ENCODE measurements at places on chromosomes 6 and 20.

DNA sequence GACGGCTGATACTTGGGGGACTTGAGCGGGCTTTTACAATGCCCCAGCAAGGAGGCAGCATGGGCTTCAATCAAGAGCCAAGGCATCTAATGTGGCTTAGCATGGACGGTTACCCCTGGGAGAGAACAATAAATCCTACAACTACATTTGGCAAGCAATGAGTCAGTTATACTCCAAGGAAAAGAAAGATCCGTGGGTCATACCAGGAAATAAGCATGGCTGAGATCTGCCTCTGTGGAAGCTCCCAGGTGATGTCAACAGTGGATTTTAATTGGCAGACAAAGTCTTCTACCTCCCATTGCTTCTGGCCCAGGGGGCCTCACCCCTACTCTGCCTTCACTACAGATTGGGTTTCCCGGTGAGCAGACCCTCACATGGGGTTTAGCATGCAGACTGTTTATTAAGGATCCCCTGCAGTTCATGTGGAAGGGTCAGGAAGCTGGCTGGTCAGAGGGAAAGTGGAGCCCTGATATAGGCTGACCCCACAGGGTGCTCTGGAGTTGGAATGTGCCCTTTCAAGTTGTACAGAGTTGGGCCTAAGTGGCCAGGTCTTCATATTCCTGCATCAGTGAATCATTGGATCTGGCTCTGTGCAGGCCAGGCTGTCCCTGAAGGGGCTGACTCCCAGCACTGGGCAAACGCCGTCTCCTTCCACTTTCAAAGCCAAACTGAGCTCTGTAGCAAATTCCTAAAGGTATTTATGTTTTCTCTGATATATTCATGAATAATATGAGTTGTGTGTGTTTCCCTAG is 91.3 kb upstream of the GGTLC1 start:
- DNase-seq: no peak

- no peak for DNase-seq
These were observed 35.1 kb downstream of the PKIB start for GRCh38 chr6:122645256-122645655.

GRCh38 chr6:4401408-4402368 is 266.3 kb upstream of the ECI2 start:
- no peak for DNase-seq

DNA sequence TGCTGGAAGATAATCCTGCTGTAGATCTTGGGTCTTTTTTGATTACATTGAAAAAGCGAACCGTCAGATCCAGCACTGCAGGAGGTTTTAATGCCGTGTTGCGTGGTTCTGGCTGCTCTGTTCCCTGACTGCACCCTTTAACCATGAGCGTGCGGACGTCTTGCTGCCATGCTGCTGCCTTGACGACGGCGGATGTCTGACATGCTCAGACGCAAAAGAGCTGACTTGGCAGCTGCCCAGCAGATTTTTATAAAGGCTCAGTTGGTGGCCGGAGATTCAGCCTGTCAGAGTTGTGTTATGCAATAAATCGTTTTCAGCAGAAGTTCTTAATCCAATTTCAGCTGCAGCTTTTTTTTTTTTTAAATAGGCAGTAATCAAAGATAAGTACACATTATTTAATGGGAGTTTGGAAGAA is 119.4 kb downstream of the JARID2 start:
- no peak for DNase-seq

DNA sequence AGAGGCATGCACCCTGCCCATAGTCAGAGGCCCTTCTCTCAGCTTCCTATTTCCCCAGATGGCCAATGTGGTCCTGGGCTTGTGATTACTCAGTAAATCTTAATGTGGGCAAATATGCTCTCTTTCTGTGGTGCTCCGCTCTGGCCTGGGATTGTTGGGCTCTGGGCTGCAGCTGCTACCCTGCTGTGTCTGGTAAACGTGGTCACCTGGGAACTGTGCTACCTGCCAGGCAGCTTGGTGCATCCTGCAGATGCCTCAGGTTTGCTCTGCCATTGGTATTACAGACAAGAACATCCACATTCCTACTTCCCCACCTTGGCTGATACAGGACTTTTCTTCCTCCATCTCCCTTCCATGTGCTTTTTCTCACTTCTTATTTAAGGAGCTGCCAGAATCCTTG is 611.5 kb upstream of the IMPG1 start:
- no peak for DNase-seq

GRCh38 chr20:40765814-40766480 is 76.9 kb upstream of the MAFB start:
- DNase-seq: no peak

DNA sequence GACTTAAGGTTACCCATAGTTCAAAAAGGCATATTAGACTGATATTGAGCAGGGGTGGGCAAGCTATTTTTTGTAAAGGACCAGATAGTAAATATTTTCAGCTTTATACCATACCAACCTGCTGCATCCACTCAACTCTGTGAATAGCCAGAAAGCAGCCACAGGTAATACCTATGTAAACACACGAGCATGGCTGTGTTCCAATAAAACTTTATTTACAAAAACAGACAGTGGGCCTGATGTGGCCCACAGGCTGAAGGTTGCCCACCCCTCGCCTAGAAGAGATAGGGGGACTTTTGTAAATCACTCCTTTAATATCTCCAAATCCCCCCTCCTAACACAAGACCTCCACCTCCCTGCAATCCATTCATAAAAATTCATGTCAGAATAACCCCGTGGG is 64.4 kb downstream of the PSMG4 start:
- DNase-seq: no peak

DNA sequence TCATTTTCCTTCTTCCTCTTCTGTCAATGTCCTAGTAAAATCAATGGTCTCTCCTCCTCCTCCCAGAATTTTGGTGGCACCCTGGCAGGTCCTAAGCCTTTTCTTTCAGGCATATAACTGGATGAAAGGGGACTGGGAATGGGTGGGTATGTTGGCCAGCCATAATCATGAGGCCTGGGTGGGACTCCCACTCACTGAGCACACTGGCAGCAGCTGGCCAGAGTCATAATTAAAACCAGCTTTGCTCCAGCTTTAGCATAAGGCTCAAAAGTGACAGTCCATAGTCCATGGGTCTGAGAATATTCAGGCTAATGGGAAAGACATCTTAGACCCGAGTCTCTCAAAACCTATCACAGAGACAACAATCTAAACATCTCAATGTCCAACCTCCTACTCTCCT is 190.0 kb upstream of the BTBD3 start:
- DNase-seq: no peak

GRCh38 chr6:112027942-112028674 is 25.8 kb upstream of the CCN6 start:
- peak; percentile 15 for DNase-seq

DNA sequence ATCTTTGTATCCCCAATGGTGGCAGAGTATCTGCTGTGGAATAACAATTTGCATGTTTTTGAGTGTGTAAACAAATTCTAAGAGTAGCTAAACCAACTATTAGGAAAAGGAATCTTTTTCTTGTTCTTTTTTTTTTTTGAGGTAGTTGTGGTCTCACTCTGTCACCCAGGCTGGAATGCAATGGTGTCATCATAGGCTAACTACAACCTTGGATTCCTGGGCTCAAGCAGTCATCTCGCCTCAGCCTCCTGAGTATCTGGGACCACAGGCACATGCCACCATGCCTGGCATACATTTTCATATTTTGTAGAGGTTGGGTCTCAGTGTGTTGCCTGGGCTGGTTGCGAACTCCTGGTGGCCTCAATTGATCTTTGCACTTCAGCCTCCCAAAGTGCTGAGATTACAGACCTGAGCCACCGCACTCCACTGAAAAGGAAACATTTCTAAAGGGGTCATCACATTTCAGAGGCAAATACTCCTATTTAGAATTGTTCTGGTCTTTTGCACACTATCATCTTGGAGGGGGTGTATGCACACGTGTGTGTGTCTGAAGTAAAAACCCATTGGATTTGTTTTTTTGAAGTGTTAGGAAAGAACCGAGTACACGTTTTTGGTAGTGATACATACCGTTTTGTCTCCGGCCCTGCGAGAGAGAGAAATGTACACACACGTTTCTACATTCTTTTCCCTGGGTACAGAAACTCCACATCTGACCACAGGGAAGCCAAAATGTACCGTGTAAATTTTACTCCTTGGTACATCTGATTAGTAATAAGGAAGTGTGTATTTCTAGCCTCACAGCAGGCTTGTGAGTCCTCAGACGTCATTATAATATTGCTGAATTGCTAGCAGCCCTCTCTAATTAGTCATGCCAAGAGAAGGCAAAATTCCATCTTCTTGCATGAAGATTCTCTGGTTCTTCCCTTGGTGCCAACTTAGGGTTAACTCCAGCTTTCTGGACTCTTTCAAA is 183.6 kb downstream of the JARID2 start:
- DNase-seq: no peak

DNA sequence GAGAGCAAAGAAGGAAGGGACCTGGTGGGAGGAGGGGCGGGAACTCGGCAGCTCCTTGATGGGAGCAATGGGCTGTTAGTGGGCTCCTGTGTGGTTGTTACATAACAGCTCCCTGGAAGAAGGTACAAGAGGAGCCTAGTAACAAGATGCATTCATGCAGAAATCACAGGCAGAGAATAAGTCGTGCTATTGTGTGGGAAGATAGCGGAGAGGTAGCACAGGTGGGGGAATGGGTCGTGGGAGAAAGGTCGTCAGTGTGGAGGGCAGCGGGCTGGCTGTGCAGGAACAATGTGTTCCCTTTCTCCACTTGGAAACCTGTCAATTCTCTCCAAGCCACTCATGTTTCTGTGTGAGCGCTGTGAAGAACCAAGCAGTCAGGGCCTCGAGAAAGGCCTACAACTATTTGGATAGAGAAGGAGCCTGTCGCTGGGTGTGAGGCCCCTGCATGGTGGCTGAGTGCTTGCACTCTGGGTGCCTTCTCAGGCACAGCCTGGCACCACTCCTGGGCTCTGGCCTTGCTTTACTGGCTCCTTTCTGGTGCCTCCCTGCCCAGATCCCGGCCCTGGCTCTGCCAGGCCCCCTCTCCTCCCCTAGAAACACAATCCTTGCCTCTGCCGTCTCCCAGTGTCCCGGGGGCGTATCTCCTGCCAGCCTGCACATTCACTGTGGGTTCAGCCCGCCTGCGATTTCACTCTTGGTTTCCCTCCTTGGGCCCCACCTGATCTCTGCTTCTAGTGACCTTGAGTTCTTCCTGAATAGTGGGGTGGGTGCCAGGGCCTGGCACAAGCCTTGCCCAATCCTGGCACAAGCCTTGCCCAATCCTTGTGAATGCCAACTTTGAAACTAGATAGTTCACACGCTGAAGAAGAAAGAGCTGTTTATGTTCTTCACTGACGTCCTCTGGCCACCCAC is 7.4 kb upstream of the FGD2 start:
- DNase-seq: no peak

GRCh38 chr20:42100137-42100704 is 482.0 kb upstream of the CHD6 start:
- DNase-seq: no peak

- no peak for DNase-seq
These were observed 21.5 kb downstream of the CST5 start for GRCh38 chr20:23857962-23858595.

- DNase-seq: no peak
These were observed 189.0 kb downstream of the LRFN2 start for GRCh38 chr6:40398034-40398691.

- DNase-seq: no peak
These were observed 44.4 kb downstream of the DSTN start for GRCh38 chr20:17614176-17614811.

DNA sequence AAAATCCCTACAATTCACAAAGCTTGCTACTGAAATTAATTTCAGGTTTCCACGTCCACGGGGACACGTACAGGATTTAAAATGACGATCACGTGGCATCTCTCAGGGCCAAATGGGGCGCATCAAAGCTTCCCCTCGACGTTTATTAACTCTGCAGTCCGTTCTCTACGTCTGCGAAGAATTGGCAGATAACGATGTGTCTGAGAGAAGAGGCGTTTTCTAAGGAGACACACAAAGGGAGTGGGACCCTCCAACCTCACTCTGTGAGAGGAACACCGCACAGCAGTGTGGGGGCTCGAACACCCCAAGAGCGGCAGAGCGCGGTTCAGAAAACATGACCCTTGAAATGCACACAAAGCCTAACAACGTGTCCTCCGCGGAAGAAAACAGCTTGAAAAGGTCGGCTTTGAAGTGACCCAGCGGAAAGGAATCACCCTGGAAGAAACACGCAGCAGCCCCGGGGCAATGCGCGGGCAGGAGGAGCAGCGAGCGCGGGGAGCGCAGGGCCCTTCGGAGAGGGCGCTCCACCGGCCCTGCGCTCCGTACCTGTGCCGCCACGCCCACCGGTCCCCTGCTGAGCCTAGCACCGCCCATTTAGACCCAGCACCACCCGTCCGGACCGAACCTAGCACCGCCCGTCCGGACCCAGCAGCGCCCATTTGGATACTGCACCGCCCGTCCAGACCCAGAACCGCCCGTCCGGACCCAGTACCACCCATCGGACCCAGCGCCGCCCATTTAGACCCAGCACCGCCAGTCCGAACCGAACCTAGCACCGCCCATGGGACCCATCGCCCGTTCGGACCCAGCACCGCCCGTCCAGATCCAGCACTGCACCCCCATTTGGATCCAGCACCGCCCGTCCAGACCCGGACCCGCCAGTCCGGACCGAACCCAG is 1.1 kb upstream of the AFDN start:
- no peak for DNase-seq

- DNase-seq: no peak
These were observed 11.8 kb downstream of the TMEM14B start for GRCh38 chr6:10759312-10759839.

GRCh38 chr6:6900569-6901204 is 207.1 kb upstream of the RREB1 start:
- DNase-seq: no peak

GRCh38 chr6:138541823-138542481 is 42.7 kb upstream of the NHSL1 start:
- DNase-seq: no peak

DNA sequence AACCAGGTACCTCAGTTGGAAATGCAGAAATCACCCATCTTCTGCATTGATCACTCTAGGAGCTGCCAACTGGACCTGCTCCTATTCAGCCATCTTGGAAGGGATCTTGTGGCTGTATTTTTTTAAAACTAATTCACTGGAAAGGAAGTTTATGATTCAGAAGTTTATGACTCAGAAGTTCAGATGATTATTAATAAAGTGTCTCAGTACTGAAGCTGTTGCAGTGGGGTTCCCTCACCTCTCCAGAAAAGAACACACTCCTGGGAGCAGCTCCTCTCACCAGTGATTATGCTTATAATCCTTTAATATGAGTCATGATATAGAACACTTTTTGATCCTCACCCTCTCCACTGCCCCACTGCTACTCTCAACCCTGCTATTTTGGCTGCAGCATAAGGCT is 291.2 kb upstream of the HS3ST5 start:
- no peak for DNase-seq

GRCh38 chr6:144630857-144631256 is 345.7 kb downstream of the UTRN start:
- DNase-seq: no peak

Data from stimulated activated CD8-positive, alpha-beta memory T cell treated with anti-CD3 and anti-CD28 coated beads, Interleukin-15, amount 100 ng/mL, for 4 hours (primary cell).